ENCODE measurements at places on chromosomes 4 and X.

DNA sequence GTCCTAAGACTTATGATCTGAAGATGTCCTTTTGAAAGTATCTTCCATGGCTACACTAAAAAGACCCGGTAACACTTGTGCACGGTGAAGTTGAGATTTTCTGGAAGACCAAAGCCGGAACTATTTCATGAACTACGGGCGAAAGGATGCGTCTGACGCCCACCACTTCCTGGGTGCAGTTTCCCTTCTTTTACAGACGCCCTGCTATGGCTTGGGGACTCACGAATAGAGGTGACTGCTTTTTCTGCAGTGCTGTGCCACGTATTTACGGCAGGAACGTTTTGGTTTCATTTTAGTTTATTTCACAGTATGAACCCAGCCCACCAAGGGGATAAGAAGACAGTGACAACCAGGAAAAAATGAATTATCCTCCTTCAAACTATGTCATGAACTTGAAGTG, 180.4 kb downstream of the AFAP1 start:
- no peak for DNase-seq

GRCh38 chrX:54427837-54428424, 12.3 kb upstream of the TSR2 start:
- DNase-seq: no peak

- DNase-seq: no peak
These were observed 37.3 kb downstream of the RRAGB start for GRCh38 chrX:55754861-55755294.

DNA sequence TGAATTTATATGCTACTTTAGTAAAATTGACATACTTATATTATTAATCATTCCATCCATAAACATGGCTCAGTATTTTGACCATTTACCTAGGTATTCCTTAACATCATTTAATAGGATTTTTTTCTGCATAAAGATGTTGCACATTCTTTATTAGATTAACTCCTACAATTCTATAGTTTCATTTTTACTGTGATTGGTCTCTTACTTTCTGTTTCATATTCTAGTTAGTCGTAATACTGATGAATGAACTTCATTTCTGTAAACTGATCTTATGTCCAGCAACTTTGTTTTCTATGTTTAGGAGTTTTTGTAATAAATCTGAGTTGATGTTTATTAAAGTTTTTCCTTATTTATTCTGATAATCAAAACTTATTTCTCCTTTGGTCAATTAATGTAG, 278.2 kb upstream of the CXXC4 start:
- DNase-seq: no peak

- DNase-seq: no peak
These were observed 81.6 kb upstream of the INPP4B start for GRCh38 chr4:142927721-142928120.

- DNase-seq: no peak
These were observed 41.6 kb upstream of the ACSL4 start for GRCh38 chrX:109774706-109775105.
